ENCODE measurements at places on chromosomes 2 and 18.

DNA sequence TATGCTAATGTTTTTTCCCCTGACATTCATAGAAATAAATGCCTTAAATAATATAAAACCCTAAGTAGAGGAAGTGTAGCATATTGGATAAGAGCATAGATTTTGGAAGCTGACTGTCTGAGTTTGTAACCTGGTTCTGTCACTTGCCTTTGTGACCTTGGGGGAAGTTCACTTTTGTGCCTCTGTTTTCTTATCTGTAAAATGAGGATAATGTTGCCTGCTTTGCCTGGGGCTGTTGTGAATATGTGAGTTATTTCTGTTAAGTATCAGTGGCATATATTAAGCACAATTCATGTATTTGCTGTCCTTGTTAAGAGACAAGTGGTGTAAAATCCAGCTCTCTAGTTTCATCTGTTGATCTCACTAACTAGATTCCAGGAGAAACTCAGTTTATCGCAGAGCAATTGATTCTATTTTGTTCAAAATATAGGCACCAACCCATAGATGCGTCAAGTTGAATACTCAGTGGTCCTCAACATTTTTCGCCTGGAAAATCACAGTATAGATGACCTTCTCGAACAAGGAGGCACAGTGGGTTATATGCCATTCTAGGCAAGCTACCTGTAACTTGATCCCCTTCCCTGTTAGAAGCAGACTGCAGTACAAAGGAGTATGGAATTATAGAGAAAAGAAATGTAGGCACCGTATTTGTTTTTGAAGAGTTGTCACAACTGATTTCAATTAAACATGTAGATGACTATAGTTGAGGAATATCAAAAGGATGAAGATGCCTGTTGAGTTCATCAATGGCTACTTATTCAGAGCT is 67.0 kb downstream of the SOCS6 start:
- DNase-seq: no peak

DNA sequence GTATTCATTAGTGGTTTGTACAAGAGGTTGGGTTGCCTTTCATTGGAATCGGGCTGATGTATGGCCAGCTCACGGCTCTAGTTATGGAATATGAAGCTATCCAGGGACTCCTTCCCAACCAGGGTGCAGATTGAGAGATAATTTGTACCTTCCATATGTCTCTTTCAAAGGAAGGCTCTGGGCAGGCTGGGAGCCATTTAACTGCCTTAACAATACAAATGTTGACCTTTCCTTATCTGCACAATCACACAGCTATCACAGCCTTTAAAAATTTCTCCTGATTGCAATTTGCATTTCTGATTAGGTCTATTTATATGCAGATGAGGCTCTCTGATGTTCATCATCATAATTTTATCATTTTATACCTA is 58.7 kb downstream of the MYO3B start:
- DNase-seq: no peak

DNA sequence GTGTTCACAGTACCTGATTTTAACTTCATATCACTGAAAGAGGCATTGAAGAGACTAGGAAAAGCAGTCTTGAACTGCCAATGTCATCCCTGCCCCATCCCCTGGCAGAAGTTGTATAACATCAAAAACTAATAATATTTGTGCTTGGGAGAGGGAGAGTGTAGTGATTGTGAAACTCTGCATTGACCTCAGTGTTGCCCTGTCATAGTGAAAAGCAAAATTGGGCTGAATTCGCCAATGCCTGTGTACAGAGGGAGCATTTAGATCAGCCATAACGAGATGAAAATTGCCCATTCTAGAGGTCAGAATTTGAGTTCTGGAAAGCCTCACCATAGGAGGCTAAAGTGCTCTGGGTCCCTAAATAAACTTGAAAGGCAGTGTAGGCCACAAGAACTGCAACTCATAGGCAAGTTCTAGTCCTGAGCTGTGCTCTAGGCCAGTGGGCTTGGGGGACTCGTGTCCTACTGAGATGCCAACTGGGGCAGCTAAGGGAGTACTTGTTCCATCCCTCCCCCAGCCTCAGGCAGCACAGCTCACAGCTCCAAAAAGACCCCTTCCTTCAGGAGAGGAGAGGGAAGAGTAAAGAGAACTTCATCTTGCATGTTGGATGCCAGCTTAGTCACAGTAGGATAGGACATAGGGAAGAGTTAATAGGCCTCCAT is 855.6 kb downstream of the TSN start:
- no peak for DNase-seq

- DNase-seq: no peak
These were observed 25.3 kb downstream of the PPP4R3B start for GRCh38 chr2:55592130-55592529.

DNA sequence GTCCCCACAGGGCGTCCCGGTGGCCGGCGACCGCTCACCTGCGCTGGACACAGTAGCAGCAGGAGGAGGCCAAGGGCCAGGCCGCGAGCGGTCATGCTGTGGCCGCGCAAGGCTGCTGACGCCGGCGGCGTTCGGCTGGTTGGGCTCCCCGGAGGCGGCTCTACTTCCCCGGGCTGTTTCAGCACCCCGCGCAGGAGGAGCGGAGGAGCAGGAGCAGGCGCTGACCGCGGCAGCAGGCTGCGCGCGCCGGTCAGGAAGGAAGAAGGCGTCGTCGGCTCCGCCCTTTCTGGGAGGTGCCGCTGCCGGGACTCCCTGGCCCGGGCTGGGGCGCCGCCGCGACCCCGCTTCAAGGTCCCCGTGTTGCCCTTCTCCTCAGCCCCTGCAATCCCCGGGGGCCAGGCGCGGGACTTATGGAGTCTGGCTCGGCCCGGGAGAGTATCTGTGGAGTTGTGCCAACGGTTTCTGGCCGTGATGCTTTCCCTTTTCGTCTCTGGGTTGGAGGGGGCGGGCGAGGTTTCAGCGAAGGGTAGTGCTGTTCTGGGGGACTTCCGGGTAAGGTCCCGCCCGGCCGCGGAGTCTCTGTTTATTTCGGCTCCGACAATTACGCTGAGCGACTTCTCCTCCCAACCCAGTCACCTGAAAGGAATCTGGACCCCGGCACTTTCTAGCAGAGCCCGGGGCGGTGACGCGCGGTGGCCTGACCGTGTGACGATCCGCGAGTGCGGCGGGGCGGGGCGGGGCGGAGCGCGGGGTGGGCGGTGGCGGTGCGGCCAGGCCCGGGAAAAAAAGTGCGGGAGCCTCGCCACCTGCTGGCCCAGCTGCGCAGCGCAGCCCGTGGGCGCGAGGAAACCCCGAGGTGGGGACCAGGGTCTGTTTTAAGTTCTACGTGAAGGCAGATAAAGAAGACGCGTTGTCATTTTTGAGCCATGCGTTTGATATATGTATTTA is at the start of gene NPC1:
NPC1 (minus strand) TSS at position 258 of the 948 bp plus-strand sequence; CDS start at position 95, 163 bp downstream.
- peak; percentile 96 for DNase-seq

DNA sequence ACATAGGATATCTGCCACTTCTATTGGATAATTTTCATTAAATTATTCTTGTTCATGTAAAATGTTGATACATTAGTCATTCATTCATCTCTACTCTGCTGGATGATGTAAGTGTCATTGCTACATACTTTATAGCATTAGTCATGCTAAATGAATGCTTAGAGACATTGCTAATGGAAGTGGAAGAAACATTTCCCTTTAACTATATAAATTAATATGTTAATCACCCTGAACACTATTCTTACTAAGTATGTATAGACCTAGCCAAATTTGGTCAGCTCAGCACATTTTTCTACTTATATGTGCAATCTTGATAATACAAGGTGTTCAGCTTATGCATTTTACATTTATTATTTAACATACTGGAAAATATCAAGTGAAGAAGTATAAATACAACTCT is 160.2 kb downstream of the DPP4 start:
- peak; percentile 73 for DNase-seq

DNA sequence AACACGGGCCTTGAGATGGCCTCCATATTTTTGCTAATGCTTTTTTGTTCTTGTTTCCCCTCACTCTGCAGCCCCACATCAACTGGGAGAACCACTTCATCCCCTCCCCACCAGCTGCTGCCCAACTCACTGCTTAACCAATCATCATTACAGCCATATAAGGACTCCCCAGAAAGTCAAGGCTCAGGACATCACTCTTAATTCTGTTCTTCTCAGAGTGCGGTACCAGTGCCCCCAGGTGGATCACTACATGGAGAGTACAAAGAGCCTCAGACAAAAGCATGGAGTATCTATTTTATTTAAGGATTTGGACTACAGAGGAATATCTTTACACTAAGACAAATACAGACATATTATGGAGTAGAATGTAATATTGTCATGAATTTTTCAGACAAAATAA is 340.6 kb downstream of the PAX3 start:
- DNase-seq: no peak

- peak; percentile 6 for DNase-seq
These were observed 722 bp downstream of the ACSL3 start for GRCh38 chr2:222861411-222862105.

GRCh38 chr2:64120928-64121327 is 23.3 kb downstream of the PELI1 start:
- DNase-seq: no peak

- DNase-seq: no peak
These were observed 871 bp upstream of the ALS2 start for GRCh38 chr2:201781557-201782051.

GRCh38 chr2:46856336-46856735 is 59.3 kb downstream of the MCFD2 start:
- no peak for DNase-seq

DNA sequence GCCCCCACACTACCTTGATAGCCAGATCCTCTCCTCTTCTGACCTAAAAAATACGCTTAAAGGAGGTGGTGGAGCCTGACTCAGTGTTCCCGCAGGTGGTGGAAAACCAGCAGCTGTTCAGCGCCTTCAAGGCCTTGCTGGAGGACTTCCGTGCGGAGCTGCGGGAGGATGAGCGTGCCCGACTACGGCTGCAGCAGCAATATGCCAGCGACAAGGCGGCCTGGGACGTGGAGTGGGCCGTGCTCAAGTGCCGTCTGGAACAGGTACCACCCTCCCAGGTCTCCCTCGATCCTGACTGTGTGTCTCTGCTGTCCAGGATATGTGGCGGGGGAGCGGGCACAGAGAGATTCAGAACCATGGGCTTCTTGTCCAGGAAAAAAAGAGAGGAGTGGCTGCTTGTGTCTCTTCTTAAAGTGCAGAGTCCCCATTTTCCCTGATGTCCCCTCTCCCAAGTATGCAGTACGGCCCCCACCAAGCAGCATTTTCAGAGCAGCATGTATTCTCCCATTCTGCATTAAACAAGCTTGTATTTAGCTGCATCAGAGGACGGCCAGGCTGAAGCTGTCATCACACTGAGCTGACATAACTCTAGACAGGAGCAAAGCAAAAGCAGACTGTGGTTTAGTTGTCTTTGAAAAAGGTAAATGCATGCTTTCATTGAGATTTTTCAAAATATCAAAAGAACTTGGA is 101.6 kb downstream of the MTCL1 start:
- DNase-seq: no peak

GRCh38 chr2:193776988-193777387 is 1582.3 kb upstream of the TMEFF2 start:
- no peak for DNase-seq

GRCh38 chr2:15738225-15738546 is 146.5 kb downstream of the DDX1 start:
- no peak for DNase-seq

GRCh38 chr2:205700331-205701132 is 18.2 kb downstream of the NRP2 start:
- DNase-seq: peak; percentile 87

DNA sequence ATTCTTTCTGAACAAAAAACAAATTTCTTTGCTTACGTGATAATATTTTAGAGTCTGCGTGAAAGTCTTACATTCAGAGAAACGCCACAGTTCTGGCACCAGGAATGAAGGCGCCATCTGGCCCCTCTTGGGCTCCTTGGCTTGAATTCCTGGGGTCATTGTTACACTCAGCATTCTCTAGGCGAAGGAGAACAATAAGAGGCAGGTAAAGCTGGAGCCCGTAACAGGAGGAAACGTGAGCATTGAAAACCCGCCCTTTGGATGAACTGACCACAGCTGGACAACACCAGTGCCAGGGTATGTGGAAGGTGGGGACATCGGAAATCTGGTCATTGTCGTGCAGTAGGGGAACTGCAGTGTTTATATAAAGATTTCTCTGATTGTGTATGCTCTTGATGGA is 144.8 kb downstream of the RNF152 start:
- no peak for DNase-seq

DNA sequence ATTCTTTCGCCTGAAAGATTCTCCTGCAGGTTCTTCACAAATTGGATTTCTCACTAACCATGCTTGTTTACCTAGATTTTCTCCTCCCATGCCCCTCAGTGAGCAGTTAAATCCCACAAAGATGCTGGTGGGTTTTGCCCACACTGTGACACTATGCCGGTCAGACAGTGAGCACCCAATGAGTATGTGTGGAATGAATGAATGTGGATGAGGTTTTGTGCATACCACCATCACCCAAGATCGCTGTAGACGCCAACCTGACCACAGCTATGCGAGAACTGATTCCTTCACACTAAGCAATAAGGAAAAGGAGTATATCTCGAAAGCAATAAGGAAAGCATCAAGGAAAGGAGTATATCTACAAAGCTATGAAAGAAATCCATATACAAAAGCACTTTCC is 116.7 kb downstream of the PID1 start:
- DNase-seq: peak; percentile 79

DNA sequence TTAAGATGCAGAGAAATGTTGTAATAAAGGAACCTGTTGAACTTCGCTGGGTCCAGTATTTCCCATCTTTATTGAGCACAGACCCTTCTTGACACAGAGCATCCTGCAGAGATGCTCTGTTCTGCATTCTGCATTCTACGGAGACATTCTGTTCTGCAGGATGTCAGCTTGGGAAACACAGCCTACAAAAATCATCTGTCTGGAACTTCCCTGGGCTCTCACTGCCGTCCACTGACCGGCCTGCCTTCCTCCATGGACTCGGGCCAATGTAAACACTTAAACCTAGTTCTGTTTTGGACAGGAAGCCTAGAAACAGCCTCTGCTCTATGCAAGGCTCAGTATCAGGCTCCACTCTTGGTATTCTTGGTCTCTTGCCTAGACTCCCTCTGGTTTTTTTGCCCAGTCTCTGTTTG is 90.0 kb upstream of the PPP1CB start:
- DNase-seq: peak; percentile 56

DNA sequence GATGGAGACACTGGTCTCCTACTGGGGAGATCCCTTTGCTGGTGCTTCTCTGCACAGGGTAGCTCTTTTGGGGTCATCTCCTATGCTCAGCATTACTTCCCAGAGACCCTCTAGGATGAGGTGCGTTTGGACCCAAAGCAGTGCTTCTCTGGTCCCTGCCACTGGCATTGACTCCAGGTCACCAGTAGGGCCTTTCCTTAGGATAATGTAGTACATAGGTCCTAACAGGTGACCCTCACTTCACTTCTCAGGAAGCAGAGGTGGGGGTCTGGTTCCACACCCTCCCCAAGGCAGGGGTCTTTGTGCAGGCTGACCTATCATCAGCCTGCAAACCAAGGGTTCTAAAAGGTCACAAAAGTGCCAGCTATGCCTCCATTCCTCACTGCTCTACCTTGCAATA is 145.8 kb upstream of the HS6ST1 start:
- DNase-seq: no peak

DNA sequence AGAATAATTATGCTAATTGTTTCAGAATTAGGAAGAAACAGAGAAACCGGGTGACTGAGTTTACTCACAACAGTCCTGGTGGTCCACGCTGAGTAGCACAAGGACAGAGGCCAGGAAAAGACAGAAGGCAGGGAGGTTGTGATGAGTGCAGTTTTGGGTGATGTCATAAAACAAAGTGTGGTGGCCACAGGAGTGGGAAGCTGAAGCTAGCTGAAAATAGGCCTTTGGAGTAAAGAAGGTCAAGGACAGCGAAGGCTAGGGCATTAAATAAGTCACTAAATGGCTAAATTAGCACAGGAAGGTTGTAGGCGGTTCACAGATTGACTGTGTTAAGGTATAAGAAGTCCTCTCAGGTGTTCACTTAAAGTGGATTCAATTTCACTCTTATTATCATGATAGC is 120.9 kb upstream of the TTN start:
- DNase-seq: no peak

- no peak for DNase-seq
These were observed 448.3 kb downstream of the ARHGAP15 start for GRCh38 chr2:143577489-143577888.
